Naive B cell (primary cell): ENCODE measurements at places on chromosomes 6 and 20. TPM values are rescaled to one million over a fixed set of nuclear protein-coding genes. Genes with fewer than 3 reads are reported as not detected.

The MAP7 gene
- 0.19 TPM for polyA plus RNA-seq

The CFAP61 gene
- polyA plus RNA-seq, result not detected

The RPS10 gene
- polyA plus RNA-seq, result 1,580 TPM

The OR2J3 gene
- polyA plus RNA-seq, result not detected

The ZNF334 gene
- polyA plus RNA-seq, result not detected

The HUS1B gene
- polyA plus RNA-seq, result not detected

The SMLR1 gene
- polyA plus RNA-seq, result not detected

The CST5 gene
- not detected for polyA plus RNA-seq

The GATA5 gene
- not detected for polyA plus RNA-seq

The ELOVL4 gene
- not detected for polyA plus RNA-seq

The SLCO4A1 gene
- 0.29 TPM for polyA plus RNA-seq

GRCh38 chr6:45607798-45608197 lies 230.1 kb upstream of the SUPT3H start:
- DNase-seq, result no peak
- H3K27me3 ChIP-seq, result peaks cover 8% of the 10 kb centered on the region
- H3K27ac ChIP-seq, result no peak overlapping the region
- H3K36me3 ChIP-seq, result peaks cover 14% of the 10 kb centered on the region
- no peak overlapping the region for H3K4me3 ChIP-seq

GRCh38 chr6:37313723-37314486 lies 39.9 kb upstream of the RNF8 start:
- H3K4me1 ChIP-seq, result no peaks in the 10 kb centered on the region
- no peak for DNase-seq
- H3K27me3 ChIP-seq, result no peaks in the 10 kb centered on the region
- H3K36me3 ChIP-seq, result peaks cover 4% of the 10 kb centered on the region
- no peak overlapping the region for H3K27ac ChIP-seq

DNA sequence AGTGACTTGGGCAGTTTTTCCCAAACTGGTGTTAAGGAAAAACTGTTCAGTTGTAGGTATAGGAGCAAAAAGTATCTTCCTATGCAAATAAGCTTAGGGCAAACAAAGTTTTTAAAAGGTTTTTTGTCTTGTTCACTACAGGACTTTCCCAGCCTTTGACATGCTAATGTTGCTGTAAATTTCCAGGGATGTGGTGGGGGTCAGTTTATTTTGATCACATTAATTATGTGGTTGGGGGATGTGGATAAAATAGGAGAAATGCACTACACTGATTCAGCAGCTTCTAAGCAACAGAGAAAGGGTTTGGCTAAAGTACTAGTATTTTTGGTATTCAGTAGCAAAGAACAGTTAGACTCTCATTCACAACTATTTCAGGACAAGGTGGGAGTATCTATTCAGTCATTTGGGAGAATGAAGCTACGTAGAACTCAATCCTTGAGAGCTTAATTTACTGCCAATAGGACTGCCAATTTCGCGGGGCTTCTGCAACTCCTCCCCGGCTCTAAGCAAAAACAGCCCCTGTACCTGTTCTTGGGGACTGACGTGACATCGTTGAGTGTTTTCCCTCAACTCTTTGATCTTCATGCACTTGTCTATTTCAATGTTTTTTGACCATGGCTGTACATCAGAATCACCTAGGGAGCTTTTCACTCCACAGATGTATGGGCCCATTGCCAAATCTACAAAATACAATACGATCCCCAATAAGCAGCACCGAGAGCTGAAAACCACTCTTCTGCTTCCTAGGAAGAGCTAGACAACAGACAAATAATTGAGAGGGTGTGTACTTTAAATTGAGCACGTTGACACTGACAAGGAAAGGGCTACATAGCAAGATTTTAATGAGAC lies 94.8 kb upstream of the NHSL1 start:
- no peaks in the 10 kb centered on the region for H3K36me3 ChIP-seq
- H3K27me3 ChIP-seq, result no peaks in the 10 kb centered on the region
- H3K4me1 ChIP-seq, result peaks cover 15% of the 10 kb centered on the region

DNA sequence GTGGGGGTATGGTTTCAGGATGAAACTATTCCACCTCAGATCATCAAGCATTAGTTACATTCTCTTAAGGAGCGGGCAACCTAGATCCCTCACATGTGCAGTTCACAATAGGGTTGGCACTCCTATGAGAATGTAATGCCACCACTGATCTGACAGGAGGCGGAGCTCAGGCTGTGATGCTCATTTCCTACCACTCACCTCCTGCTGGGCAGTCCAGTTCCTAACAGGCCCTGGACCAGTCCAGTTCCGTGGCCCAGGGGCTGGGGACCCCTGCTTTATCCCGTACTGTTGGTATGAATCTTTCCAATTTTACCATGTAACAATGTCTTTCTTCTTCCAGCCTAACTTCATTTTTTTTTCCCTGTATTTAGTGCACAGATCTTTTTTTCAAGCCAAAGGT lies 94.9 kb downstream of the OGFRL1 start:
- no peaks in the 10 kb centered on the region for H3K36me3 ChIP-seq
- H3K27me3 ChIP-seq, result no peaks in the 10 kb centered on the region
- no peak overlapping the region for H3K4me3 ChIP-seq
- DNase-seq, result no peak
- H3K27ac ChIP-seq, result no peak overlapping the region

- no peak for DNase-seq
- H3K27ac ChIP-seq, result no peak overlapping the region
- no peak overlapping the region for H3K4me3 ChIP-seq
- H3K27me3 ChIP-seq, result no peaks in the 10 kb centered on the region
These were observed 329.5 kb upstream of the KHDRBS2 start for GRCh38 chr6:62615366-62616015.

DNA sequence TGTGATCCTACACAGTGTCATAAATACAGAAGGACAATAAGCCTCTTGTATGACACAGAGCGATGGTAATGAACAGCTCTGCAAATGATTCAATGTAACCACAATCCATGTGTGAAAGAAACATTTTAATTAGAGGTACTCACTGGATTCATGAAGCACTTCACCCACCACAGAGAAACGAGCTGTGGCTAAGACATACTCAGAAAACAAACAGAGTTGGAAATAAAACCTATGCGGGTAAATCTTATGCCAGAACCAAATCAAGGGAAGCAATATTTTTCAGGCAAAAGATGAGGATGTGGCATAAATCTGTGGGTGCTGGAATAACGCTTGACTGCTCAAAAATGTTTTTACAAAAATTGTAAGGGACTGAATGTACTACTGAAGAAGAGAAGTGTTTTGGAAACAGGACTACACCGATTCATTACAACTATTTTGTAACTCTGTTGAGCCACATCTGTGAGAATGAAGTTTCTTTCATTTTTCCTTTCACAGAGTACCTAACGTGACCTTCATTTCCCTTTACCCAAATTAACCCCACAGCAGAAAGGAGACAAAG lies 112.1 kb downstream of the WDR27 start:
- peak overlapping the region; percentile 97 for H3K27ac ChIP-seq
- no peaks in the 10 kb centered on the region for H3K27me3 ChIP-seq
- peaks cover 40% of the 10 kb centered on the region for H3K4me1 ChIP-seq
- peak overlapping the region; percentile 42 for H3K4me3 ChIP-seq

DNA sequence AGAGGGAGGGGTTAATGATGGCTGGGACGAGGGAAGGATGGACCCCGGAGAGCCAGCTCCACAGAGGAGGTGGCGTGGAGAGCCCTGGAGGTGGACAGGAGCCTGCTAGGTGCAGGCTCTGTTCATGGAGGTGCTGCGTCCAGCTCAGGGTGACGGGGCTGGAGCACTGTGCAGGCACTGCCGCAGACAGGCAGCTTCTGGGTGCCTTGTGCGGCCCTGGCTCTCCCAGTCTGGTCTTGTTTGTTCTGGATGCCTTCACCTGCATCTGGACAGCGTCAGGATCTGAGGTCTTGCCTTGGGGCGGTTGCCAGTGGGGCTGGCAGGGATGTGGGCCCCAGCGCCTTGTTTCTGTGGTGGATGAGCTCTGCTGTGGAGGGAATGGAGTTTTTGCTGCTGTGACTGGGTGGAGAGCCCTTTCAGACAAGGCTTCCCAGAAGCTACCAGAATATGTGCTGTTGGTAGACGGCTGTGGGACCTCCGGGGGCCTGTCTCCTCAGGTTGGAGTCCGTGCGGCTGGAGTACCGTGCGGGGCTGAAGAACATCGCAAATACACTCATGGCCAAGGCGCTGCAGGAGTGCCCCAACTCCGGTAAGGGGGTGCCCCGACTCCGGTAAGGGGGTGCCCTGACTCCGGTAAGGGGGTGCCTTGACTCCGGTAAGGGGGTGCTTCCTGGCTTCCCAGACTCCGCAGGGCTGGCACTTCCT lies 7.8 kb upstream of the C20orf204 start:
- no peak overlapping the region for H3K27ac ChIP-seq
- no peak overlapping the region for H3K4me3 ChIP-seq
- DNase-seq, result no peak
- H3K4me1 ChIP-seq, result peaks cover 4% of the 10 kb centered on the region
- H3K27me3 ChIP-seq, result no peaks in the 10 kb centered on the region

DNA sequence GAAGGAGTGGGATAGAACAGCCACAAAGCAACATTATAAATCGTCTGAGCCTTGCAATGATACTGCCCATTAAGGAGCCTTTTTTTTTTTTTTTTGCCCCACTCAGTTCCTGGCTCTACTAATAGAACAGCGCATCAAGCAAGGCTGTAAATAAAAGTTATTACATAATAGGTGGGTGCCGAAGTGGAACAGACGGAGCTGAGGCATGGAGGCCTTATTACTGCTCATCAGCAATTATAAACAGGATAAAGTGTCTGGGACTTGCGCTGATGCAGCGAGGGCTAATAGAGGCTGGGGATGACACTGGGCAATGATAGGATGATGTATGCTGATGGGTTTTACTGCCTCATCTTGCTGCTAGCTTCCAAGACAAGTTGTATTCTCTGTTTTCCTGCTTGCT lies 272.1 kb downstream of the ZFAND3 start:
- no peak for DNase-seq
- no peaks in the 10 kb centered on the region for H3K27me3 ChIP-seq
- H3K27ac ChIP-seq, result no peak overlapping the region
- peaks cover 12% of the 10 kb centered on the region for H3K36me3 ChIP-seq
- no peak overlapping the region for H3K4me3 ChIP-seq

DNA sequence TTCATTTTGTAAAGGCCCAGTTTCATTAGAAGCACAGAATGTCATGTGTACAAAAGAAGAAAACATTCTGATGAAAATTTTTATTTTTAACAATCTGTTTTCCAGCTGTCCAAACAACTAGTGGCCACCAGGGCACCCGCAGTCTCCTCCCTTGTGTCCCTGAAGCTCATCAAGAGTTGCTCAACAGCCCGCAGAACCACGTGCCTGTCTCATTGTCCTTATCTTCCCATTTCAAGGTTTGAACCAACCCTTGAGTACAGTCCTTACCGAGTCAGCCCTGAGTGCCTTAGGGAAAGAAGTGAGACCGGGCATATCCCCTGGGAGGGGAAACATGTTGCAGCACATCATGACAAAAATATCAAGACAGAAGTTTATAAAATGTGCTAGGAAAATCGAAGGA lies 15.9 kb upstream of the ZNF133 start:
- DNase-seq, result no peak
- peaks cover 27% of the 10 kb centered on the region for H3K27me3 ChIP-seq
- H3K4me3 ChIP-seq, result no peak overlapping the region
- peaks cover 4% of the 10 kb centered on the region for H3K4me1 ChIP-seq
- no peaks in the 10 kb centered on the region for H3K36me3 ChIP-seq

GRCh38 chr6:29734046-29735018 lies 11.1 kb downstream of the HLA-F start:
- H3K4me3 ChIP-seq, result no peak overlapping the region
- H3K27me3 ChIP-seq, result no peaks in the 10 kb centered on the region
- no peak for DNase-seq
- H3K27ac ChIP-seq, result no peak overlapping the region
- H3K4me1 ChIP-seq, result peaks cover 15% of the 10 kb centered on the region

DNA sequence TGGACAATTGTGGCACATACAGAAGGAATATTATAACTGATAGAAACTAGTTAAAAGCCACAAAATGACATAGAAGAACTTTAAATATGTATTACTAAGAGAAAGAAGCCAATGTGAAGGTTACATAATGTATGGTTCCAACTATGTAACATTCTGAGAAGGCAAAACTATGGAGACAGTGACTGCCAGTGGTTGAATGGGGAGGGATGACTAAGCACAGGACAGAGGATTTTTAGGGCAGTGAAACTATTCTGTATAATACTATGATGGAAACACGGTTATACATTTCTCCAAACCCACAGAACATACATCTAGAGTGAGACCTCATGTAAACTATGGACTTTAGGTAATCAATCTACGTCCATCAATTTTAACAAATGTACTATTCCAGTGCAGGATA lies 22.4 kb downstream of the SYNCRIP start:
- H3K27ac ChIP-seq, result no peak overlapping the region
- DNase-seq, result no peak
- H3K4me1 ChIP-seq, result peaks cover 19% of the 10 kb centered on the region
- no peak overlapping the region for H3K4me3 ChIP-seq
- H3K36me3 ChIP-seq, result peaks cover 23% of the 10 kb centered on the region

GRCh38 chr6:33428224-33428965 lies 8.5 kb downstream of the SYNGAP1 start:
- peak; percentile 52 for DNase-seq
- peak overlapping the region; percentile 85 for H3K4me3 ChIP-seq
- peak overlapping the region; percentile 97 for H3K27ac ChIP-seq
- peaks cover 91% of the 10 kb centered on the region for H3K4me1 ChIP-seq
- H3K27me3 ChIP-seq, result no peaks in the 10 kb centered on the region

DNA sequence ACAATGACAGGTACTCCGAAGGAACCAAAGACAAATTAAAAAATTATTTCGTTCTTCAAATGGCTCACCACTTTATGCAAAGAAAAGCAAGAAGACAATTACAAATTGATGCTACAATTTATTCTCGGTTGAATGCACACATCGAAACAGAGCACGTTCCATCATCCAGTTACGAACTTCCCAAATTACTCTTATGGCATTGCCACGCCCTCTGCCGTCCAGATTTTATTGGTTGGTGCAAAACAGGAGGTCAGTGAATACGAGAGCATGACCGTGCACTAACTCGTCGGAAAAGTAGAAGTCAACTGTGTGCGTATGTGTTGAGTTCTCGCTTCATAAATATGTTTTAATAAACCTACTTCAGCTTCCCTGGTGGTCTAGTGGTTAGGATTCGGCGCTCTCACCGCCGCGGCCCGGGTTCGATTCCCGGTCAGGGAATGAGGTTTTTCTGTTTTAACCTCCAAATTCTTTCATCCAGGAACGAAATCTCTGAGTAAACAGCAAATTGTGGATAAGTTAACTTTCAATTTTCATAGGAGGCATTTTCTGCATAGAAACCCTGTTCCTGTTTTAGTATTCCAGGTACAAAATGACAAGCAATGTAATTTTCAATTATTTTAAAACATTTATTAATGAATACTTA lies 23.2 kb downstream of the ZNF311 start:
- H3K27me3 ChIP-seq, result peaks cover 28% of the 10 kb centered on the region
- peak; percentile 83 for DNase-seq
- peak overlapping the region; percentile 89 for H3K4me3 ChIP-seq
- H3K27ac ChIP-seq, result peak overlapping the region; percentile 47
- peaks cover 8% of the 10 kb centered on the region for H3K36me3 ChIP-seq
